Smooth muscle cell of the brain vasculature (primary cell): ENCODE measurements at places on chromosomes 5 and 9.

- DNase-seq = no peak
These were observed 681 bp downstream of the F2R start for GRCh38 chr5:76716456-76717157.

- DNase-seq = no peak
These were observed 365.0 kb upstream of the CDH9 start for GRCh38 chr5:27403243-27403882.

GRCh38 chr5:173714551-173715428 is 98.3 kb upstream of the BOD1 start:
- no peak for DNase-seq

- peak; percentile 43 for DNase-seq
These were observed 52.5 kb downstream of the RPS23 start for GRCh38 chr5:82225525-82226172.

DNA sequence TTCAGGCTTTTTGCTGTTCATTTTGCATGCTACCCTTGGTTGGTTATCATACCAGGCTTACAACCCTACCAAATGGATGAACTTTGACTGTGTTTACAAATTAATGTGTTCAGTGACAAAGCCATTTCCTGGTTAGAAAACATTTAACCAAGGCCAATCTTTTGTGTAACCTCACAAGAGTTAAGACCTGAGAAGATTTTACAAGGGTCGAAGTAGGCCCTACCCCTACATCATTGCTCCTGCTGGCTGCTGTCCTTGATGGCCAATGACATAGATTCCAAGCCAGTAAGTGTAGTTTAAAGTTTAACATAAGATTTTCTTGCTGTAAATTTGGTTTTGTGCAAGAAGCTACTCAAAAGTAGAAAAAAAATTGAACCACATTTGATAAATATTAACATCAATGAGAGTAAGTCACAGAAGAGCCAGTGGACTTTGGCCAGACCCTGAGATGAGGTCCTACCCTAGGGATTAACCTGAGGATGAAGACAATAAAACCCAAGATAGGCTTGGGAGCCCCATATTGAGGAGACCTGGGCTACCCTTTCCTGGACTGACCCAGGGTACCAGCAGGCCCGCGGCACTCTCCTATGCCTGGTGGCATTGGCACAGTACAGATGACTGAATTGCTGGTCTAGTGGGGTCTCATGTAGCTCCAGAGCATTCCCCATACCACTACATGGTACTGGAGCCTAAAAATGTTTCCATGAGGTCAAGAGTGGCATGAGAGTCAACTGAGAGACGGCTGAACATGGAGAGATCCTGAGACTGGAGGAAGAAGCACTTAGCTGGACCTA is 8.3 kb downstream of the C1QTNF3 start:
- DNase-seq = no peak
